Colonic mucosa (tissue), 4 donors: ENCODE measurements at places on chromosomes 7 and 10.

DNA sequence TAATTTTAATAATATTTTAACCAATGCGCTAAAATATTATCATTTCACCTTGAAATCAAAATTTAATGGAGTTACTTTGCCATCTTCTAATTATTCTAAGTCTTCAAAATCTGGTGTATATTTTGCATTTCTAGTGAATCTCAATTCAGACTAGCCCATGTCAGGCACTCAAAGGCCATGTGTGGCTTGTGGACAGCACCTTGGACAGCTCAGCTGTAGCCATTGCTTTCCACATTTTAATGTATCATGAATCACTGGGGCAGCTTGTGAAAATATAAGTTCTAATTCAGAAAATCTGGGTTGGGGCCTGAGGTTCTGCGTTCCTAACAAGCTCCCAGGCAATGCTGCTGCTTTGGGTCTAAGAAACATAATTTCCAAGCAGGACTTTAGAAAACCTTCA is 57.2 kb downstream of the MGAM2 start:
- no peak for DNase-seq

DNA sequence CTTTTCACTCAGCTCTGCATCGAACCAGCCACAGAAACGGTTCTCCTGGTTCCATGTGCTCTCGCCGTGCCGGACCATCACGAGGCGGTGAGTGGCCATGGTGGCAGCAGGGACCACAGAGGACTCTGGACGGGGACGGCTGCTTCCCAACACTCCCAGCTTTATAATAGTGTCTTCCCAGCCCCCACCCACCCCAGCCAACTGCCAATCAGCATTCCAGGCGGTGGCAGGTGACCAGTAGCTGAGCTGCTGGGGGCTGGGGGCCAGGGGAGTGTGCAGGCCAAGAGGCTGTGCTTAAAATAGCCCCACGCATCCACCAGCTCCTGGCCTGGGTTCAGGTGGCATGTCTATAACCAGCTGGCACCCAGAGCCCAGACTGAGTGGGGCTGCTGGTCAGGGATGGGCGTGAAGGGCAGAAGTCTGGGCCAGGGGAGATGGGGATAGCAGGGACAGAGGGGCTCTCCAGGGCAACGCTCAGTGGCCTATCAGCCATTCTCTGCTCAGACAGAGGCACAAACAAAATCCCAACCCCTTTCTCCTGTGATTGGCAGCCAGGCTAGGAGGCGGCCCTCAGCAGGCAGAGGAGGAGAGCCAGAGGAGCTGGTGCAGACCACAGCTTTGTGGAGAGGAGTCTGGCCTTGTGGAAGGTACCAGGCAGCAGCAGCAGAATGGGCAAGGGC is at the start of gene PGAM2:
Gene PGAM2 (minus strand): TSS at position 137 of the 680 bp plus-strand sequence. CDS start 38 bp downstream, at position 99.
- DNase-seq = no peak

GRCh38 chr10:22135591-22135990 is 82.2 kb downstream of the EBLN1 start:
- DNase-seq = no peak

- no peak for DNase-seq
Observed at GRCh38 chr7:95295397-95295796, 28.9 kb downstream of the PON1 start.

- DNase-seq = no peak
Observed at GRCh38 chr10:131444862-131445461, 133.4 kb upstream of the TCERG1L start.

GRCh38 chr10:123044391-123044790 is 35.6 kb downstream of the ACADSB start:
- DNase-seq = no peak

DNA sequence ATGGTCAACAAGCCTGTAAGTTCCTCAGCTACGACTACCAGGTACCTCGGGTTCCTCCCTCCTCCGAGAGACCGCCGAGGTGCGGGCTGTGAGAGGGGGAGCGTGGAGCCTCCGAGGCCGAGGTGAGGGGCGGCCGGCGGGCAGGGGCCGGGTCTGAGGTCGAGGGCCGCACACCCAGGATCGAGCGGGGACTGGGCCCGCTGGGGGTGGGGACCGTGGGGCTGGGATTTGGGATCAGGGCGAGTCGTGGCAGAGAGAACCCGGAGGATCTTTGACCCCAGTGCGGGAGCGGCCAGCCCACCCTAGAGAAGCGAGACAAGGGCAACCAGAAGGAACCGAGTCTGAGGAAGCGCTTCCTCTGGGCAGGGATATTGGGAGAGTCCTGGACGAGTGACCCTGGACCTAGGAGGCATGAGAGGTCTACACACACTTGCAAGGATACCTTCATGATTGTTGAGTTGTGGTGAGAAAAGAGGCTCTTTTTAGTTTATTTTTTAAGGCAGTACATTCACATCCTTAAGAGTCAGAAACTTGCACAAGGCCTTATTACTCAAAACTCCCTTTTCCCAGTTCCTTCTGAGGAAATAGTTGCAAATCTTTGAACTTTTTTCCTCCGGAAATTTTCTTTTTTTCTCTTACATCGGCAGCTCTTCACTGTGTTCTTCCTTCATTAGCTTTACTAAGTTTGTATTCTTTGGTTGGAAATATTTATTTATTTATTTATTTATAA is 395 bp downstream of the ZNF487 start:
- DNase-seq = no peak

GRCh38 chr7:45349090-45349489 is 191.5 kb downstream of the RAMP3 start:
- DNase-seq = no peak

- DNase-seq = no peak
Observed at GRCh38 chr10:93968540-93968945, 25.2 kb upstream of the PLCE1 start.
